ENCODE measurements at places on chromosomes 1 and 21.

- no peak for DNase-seq
These were observed 448.5 kb downstream of the NUF2 start for GRCh38 chr1:163770265-163770664.

DNA sequence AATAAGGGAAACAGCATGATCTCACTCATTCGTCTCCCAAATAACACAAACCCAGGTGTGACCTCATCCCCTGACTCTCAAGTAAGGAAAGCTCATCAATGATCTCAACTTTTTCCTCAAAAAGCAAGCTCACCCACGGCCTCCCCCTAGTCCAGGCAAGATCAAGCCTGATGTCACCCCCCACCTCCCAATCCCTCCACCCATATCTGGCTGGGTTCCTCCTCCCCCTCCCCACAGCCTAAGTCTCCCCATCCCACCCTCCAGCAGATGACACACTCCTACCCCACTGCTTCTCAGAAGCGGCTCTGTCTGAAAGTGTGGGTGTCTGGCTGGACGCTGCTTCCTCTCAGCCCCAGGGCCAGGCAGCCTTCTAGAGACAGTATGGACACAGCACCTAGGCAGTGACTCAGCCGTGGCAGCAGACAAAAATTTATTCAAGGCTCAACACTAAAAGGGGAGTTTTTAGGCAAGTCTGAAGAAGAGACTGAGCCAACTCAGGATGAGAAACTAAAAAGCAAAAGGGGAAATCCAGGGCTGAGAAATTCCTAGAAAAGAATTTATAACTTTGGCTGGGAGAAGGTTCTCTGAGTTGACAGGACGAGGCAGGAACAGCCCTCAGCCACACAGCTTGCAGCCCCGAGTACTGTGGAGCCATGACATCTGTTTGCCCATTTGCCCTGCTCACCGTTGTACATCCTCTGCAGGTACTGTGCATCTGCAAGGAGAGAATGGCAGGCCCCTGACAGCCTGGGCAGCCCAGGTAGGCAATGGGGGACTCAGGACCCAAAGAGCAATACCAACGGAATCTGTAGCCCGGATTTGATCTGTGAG, 81.6 kb upstream of the LRRC8D start:
- DNase-seq: no peak

DNA sequence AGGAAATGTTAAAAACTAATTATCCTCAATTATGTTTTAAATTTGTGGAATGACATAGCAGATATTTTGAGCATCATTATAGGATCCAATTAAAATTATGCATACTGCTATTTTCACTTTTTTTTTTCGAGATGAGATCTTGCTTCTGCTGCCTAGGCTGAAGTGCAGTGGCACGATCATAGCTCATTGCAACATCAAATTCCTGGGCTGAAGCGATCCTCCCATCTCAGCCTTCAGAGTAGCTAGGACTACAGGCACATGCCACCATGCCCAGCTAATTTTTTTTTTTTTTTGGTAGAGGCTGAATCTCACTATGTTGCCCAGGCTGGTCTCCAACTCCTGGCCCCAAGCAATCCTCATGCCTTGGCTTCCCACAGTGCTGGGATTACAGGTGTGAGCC, 11.3 kb upstream of the SLC1A7 start:
- DNase-seq: no peak

- DNase-seq: no peak
These were observed 10.0 kb upstream of the C1orf115 start for GRCh38 chr1:220680085-220680687.

GRCh38 chr1:51070011-51070410, 32.0 kb upstream of the C1orf185 start:
- no peak for DNase-seq

DNA sequence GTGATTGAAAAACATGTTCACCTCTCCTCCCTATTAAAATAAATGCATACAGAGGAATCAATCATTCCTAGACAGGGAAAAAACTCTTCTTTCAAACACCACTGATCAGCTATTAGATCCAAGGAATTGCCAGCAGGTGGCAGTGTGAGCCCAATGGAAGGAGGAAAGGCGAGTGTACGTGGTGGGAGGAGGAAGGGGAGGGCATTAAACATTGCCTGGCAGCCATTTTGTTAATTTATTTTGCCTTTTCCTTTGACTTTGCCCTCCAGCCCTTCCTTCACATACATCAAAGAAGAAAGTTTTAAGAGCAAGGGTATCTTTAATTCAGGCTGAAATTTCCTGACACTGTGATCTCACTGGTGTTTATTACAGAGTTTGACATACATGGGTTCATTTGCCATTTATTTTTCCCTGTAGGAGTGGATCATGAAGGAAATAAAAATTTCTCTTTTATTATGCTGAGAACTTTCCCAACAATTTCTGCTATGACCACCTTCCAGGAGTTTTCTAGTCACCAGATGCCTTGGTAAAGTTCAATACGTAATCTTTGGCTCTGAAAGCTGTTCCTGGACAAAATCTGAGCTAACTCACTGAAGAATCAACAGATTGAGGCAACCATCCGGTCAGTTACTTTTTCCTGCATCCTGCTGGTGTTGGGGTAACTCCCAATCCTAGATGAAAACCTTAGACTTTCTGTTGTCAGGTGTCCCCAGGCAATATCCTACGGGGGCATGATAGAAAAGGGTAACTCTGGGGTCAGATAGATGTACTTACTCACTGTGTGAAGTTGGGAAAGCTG, 1.9 kb upstream of the GNAI3 start:
- DNase-seq: peak; percentile 92

GRCh38 chr21:41924368-41924754, 29.5 kb downstream of the C2CD2 start:
- DNase-seq: no peak
